ENCODE measurements at places on chromosomes 5 and 9. TPM values are rescaled to one million over a fixed set of nuclear protein-coding genes. Genes with fewer than 3 reads are reported as not detected.

PIP5KL1 gene
- 2.9 TPM for total RNA-seq

- no peak overlapping the region for H3K4me3 ChIP-seq
- peaks cover 35% of the 10 kb centered on the region for H3K4me1 ChIP-seq
- H3K27ac ChIP-seq = no peak overlapping the region
- peaks cover 2% of the 10 kb centered on the region for H3K36me3 ChIP-seq
- H3K27me3 ChIP-seq = no peaks in the 10 kb centered on the region
Observed at GRCh38 chr5:67063791-67064190, 132.8 kb downstream of the CD180 start.

DNA sequence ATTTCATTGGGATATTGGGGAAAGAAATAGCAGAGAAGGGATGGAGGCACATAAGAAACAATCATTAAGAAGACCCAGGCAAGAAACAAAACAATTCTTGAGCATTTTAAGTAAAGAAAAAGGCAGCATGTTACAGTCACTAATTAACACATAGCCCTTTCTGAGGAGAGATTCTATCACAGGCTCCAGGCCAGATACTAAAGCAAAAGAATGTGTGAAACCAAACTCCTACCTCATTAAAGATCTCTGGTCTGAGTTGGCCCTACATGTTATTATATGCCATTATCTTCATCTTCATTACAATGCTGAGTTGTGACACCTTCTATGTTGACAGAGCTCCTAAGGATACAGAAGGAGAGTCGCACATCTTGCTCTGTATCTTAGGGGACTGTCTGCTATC is 37.5 kb downstream of the DAP start:
- H3K4me1 ChIP-seq = peaks cover 19% of the 10 kb centered on the region
- peaks cover 22% of the 10 kb centered on the region for H3K36me3 ChIP-seq
- no peak for DNase-seq
- H3K4me3 ChIP-seq = no peak overlapping the region
- H3K27ac ChIP-seq = no peak overlapping the region

DNA sequence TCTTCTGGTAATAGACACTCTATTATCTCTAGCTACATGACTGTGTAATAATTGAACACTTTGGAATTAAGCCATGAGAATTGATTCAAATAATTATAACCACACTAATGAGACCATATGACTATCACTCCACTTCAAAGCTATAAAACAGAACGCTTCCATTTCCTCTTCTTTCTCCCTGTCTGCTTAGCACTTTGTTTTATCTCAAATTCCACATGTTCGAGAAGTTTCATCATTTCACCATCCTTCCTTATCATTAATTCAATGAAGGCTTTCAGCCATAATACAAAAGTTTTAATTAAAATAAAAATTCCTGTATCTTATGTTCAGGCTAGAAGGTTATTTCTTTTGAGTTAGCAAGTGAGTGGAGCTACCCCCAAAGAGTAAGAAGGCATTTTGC is 7.4 kb upstream of the DCTN4 start:
- H3K36me3 ChIP-seq = no peaks in the 10 kb centered on the region
- no peak overlapping the region for H3K27ac ChIP-seq
- peaks cover 26% of the 10 kb centered on the region for H3K27me3 ChIP-seq
- no peaks in the 10 kb centered on the region for H3K4me1 ChIP-seq
- no peak for DNase-seq

DNA sequence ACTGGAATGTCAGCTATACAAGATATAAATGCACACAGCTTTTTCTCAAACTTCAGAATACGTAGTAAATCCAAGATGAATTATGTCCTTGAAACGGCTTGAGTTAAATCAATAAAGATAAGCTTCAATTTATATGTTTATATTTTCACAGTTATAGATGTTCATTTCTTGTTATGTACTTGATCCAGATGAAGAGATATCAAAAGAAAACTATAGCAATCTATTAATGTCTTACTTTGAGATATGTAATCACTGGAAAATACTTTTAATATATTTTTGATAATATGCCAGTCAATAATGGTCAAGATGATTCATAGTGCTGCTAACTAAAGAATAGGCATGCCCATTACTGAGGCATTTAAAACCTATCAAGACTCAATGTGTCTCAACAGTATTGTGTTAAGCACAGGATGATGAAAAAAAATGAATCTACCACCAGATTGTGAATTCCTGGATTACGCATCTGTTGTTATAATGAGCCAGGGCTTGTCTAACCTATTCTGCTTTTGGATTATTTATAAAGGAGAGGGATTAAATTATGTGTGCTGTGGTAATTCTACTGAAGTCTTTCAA is 372.6 kb upstream of the PRR16 start:
- peaks cover under 1% of the 10 kb centered on the region for H3K4me1 ChIP-seq
- H3K4me3 ChIP-seq = no peak overlapping the region
- no peaks in the 10 kb centered on the region for H3K36me3 ChIP-seq
- DNase-seq = no peak

DNA sequence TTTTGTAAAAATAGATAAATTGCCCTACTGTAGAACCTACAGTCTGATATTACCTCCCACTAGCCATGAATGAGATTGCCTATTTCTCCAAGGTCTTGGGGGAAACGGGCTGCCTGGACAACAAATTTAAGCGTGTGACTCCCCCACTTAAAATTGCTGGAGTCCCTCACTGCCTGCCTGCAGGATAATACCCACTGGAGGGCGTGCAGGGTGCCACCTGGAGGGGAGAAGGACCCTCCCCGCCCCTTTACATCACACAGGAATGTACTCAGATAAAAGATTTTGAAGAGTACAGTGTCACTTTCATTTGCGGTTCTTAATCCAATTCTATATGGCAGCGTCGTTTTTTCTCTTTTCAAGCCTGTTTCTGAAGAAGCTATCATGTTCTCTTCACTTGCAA is 6.2 kb upstream of the TRIM7 start:
- H3K4me3 ChIP-seq = no peak overlapping the region
- no peak overlapping the region for H3K27ac ChIP-seq
- H3K4me1 ChIP-seq = peaks cover 14% of the 10 kb centered on the region
- H3K27me3 ChIP-seq = peaks cover 3% of the 10 kb centered on the region

DNA sequence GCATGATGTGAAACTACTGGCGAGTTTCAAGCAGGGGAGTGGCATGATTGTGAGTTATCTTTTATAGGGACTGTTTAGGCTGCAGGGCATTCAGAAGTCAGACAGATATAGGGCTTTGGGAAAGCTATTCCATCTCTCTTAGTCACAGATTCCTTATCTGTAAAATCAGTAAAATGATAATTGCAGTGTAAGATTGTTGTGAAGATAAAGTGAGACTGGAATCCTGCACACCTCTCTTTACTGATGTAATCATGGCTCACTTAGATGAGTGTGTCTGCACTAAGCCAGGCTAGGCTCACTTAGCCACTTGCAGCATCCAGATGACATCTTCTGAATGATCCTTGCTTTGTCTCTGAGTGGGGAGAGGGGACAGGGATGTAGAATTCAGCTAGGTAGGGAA is 81.8 kb upstream of the MAMDC2 start:
- H3K4me1 ChIP-seq = peaks cover 5% of the 10 kb centered on the region
- H3K27me3 ChIP-seq = no peaks in the 10 kb centered on the region
- no peak for DNase-seq
- H3K27ac ChIP-seq = no peak overlapping the region
- no peaks in the 10 kb centered on the region for H3K36me3 ChIP-seq

SPATA31E1 gene
- total RNA-seq = not detected

PROB1 gene
- total RNA-seq = 1.6 TPM

C9 gene
- total RNA-seq = not detected

DNA sequence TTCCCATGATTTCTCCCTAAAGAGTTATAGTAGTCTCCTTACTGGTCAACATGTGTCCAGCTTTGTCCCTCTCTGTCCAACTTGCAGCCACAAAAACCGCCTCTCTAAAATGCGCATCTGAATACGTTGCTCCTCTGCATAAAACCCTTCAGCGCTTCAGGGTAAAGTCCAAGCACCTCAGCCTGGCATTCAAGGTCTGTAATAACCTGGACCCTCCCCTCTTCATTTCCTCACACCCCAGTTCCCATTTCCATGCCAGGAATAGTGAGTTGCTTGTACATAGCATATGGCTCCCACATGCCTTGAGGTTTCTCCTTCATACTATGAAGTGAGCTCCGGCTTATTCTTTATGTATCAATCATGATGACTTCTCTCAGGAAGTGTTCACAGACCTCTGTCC is 101.5 kb downstream of the OXCT1 start:
- no peak overlapping the region for H3K4me3 ChIP-seq
- peaks cover 8% of the 10 kb centered on the region for H3K36me3 ChIP-seq
- DNase-seq = no peak

Measured in osteocyte (in vitro differentiated cells).